ENCODE measurements at places on chromosomes 13 and 19.

- DNase-seq: no peak
Observed at GRCh38 chr13:30129411-30129810, 177.9 kb downstream of the KATNAL1 start.

GRCh38 chr13:93318534-93319254 is 92.1 kb downstream of the GPC6 start:
- no peak for DNase-seq

- no peak for DNase-seq
Observed at GRCh38 chr13:35139591-35139990, 197.5 kb downstream of the NBEA start.

DNA sequence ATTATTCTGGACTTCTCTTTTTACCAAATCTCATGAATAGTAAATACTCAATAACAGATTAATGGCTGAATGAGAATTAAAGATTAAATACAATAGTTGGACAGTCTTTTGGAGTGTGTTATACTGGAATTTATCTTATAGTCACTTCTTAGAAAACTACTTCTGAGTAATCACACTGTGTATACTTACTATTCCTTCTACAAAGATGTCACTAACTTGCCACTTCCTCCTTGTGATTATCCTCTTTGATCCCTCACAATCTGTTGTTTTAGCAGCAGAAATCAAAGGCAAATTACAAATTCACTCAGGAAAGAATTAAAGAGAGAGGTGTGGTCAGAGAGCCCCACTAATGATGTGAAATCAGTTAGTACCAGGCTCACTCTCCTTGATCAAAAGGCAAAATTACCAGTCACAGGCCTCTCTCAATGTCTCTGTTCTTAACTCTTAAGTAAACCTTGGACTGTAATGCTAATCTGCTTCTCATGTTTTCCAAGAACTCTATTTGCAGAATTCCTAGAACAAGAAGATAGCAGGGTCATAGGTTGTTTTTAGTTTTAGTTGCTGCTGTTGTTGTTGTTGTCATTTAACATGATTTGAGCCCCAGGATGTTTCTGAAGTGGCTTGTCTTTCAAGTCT is 37.3 kb upstream of the FNDC3A start:
- no peak for DNase-seq

GRCh38 chr13:96816874-96817273 is 177.4 kb downstream of the OXGR1 start:
- no peak for DNase-seq

- no peak for DNase-seq
Observed at GRCh38 chr19:41930926-41931592, 2.8 kb upstream of the ERFL start.

DNA sequence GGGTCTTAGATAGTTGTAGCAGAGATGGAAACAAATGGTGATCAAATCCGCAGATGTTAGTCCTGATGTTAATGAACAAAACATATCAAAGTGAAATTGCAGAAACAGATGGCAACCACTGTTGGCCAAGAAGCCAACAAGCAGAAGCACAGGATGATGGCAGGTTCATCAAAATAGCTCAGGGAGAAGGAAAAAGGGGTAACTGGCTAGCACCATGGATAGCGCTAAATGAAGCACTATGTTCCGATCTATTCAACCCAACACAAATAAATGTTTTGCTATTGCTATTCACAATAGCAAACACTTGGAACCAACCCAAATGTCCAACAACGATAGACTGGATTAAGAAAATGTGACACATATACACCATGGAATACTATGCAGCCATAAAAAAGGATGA is 413.7 kb downstream of the FGF14 start:
- DNase-seq: no peak

DNA sequence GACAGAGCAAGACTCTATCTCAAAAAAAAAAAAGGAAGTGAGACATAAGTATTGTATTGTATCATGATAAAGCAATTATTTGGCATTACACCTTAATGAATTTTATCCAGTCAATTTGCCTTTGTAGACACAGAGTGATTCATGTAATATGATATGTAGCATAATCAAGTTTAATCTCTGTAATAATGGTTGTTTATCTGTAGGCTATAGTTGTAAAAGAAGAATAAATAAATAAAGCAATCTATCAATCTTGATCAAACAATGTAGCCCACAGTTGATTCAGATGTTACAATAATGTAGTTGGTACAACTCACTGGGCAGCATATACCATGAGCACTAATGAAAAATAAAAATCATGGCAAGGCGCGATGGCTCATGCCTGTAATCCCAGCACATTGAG is 28.5 kb upstream of the CEACAM20 start:
- no peak for DNase-seq

- no peak for DNase-seq
Observed at GRCh38 chr13:105276571-105276970, 1258.9 kb downstream of the EFNB2 start.

- no peak for DNase-seq
Observed at GRCh38 chr13:97372936-97373335, 61.0 kb upstream of the RAP2A start.

GRCh38 chr13:62997038-62997599 is 1581.5 kb upstream of the PCDH20 start:
- no peak for DNase-seq

DNA sequence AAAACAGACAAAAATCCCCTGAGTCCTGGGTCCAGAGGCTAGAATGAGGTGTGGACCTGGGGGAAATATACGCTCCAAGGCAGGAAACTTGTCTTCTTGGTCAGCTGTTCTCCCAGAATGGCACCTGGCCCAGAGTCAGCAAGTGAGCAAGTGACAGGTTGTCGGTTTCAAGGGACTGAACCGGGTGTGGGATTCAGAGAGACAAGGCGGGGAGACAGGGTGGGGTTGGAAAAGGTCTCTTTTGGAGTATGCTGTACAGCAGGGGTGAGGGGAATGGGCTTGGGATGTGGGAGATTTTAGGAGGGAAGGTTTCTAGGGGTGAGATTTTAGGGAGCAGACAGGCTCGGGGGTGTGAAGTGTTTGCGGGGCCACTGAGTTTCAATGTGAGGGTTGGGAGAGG is 83.3 kb downstream of the RYR1 start:
- DNase-seq: no peak
